ENCODE measurements at places on chromosomes 11 and 22.

- DNase-seq: no peak
Measured at GRCh38 chr11:116540645-116541304, 232.0 kb downstream of the BUD13 start.

- DNase-seq: peak; percentile 52
Measured at GRCh38 chr22:22942511-22943329, 55.1 kb downstream of the IGLL5 start.

DNA sequence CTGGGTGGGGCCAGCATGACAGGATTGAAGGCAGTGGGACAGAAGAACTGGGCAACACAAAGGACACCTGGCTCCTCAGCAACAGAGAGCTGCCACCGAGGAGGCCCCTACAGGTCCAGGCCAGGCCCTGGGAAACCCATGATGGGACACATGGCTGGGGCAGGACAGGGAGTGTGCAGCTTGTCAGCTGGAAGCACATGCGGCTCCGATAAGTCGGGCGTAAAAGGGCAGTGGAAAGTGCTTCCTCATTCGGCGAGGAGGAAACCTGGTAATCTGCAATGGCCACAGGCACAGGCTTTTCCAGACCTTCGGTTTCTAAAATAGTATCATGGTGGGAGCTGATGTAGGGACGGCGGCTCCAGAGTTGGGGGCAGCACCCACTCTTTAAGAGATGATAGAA, 16.5 kb downstream of the GNAZ start:
- no peak for DNase-seq

DNA sequence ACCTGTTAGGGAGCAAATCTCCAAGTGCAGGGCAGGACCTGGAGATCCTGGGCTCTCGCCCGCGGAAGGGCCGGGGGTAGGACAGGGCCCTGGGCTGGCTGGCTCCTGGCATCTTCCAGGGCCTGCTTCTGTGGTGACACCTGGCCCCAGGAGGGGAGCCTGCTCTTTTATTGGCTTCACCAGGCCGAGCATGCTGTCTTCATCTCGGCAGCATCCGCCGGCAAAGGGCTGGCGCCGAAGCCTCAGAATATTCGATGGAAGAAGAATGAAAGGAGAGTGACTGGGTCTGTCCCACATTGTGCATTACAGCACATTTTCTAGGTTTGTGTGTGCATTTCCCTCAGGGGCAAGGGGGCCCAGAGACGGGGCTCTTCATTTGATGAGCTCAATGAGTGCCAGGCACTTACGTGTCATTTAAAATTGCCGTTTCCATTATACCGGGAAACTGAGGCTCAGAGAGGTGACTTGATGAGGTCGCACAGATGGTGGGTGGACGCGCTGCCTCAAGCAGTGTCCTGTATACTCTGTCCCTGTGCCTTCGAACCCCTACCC, 70.0 kb downstream of the RBX1 start:
- DNase-seq: no peak

- DNase-seq: no peak
Measured at GRCh38 chr22:36385491-36386350, 2.0 kb downstream of the MYH9 start.

DNA sequence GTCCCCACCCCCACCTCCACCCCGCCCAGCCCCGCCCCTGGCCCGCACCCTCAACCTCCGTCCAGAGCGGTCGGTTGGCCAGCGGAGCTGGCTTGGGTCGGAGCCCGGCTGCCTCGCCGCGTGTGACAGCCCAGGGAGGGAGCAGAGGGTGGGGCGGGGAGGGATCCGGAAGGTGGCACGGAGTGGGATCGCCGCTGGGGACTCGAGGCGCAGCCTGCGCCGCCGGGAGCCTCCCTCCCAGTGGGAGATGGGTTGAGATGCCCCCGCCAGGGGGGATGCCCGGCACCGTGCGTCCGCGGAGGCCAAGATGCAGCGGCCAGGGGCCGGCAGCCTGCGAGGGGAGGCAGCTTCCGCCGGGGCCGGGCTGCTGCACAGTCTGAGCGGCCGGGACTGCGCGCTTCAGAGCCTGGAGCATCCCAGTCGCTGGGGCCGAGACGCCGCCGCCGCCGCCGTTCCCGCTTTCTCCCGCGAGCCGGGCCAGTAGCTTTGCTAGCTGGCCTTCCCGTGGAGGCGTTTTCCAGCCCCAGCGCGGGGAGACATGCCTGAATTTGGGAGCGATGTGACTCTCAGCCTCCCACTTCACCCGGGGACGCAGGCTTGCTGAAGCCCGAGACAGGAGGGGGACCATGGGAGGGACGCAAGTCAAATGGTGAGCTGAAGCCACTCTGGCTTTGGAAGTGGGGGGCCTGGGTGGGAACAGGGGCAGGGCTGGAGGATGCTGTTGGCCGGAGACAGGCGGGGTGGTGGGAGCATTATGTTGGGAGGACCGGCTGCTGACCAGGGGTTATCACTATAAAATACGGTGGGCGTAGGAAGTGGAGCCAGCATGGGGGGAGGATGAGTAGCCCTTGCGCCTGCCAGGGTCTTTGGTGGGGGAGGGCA, 40.2 kb downstream of the DIXDC1 start:
- no peak for DNase-seq
